ENCODE measurements at places on chromosomes 6 and 20.

DNA sequence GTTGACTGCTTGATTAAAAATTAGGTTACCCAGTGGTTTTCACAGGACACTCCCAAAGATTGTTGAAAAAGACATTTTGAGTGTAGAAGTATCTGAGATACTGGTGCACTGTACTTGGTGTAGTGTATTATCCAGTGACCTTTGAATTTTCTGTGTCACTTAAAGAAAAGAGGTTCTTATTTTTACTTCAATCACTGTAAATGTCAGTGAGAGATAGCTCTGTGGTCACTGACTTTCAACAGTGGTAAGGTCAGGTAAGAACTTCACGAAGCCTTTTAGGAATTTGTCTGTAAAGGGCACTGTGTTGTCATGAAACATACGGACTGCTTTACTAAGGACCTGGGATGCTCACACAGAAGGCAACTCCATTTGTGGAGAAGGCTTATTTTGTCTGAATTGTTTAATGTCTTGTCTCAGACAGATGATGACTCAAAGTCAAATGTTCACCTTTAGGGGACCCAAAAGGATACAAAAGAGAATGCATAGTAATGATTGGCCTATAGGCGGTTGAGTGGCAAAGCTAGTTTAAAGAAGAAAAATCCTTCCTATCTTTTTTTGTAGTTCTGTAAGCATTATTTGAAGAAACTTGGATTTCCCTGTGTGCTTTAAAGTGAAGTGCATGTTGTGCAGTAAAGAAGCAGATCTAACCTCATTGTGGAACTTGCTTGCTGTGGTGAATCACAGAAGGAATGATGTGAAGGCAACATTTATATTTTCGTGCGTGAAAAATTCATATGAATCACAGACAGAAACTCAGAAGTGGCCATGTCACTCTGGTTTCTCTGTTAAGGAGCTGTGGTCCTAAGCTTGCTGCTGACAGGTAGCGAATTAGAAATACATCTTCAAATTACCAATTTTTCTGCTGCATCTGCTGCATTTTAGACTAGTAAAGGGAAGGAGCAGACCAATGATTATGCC is 47.3 kb downstream of the ZFAND3 start:
- no peak for DNase-seq

DNA sequence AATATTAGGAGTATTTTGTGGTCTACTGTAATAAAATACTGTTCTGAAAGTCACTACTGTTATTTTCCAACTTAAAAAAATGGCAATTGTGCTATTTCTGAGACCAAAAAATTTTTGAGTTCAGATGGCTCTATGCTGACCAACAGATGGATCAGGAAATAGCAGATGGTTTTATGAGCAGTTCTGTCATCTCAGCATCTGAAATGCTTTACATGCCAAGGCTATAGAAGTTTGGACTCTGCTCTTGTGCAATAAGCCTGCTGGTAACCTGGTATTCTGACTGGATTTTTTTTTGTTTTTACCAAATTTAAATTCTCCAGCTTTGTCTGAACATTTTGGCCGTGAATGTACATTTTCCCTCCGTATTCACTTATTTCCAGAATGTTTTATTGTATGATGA is 1127.5 kb downstream of the GRIK2 start:
- DNase-seq, result no peak

- DNase-seq, result no peak
Observed at GRCh38 chr20:63232235-63233060, 3.3 kb upstream of the BIRC7 start.

GRCh38 chr6:92274588-92274987 is 1144.8 kb downstream of the EPHA7 start:
- DNase-seq, result no peak

GRCh38 chr6:69232008-69232407 is 564.8 kb downstream of the LMBRD1 start:
- DNase-seq, result no peak

DNA sequence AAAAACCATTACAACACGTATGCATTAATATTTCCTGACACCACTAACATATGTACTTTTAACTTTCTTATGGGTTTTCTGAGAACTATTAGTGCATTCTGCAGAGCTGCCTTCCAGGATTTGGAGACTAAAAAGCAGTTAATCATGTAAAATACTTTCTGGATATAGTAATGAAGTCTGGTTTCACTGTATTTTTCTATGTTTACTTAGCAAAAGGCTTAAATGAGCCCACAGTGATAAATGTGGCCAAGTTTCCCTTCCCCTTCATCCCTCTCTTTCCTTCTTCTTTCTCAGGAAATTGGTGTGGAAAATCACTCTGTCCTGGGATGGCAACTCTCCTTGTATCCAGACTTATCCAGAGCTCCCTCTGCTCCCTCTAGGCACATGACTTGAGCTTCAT is 29.7 kb upstream of the ENPP1 start:
- no peak for DNase-seq

DNA sequence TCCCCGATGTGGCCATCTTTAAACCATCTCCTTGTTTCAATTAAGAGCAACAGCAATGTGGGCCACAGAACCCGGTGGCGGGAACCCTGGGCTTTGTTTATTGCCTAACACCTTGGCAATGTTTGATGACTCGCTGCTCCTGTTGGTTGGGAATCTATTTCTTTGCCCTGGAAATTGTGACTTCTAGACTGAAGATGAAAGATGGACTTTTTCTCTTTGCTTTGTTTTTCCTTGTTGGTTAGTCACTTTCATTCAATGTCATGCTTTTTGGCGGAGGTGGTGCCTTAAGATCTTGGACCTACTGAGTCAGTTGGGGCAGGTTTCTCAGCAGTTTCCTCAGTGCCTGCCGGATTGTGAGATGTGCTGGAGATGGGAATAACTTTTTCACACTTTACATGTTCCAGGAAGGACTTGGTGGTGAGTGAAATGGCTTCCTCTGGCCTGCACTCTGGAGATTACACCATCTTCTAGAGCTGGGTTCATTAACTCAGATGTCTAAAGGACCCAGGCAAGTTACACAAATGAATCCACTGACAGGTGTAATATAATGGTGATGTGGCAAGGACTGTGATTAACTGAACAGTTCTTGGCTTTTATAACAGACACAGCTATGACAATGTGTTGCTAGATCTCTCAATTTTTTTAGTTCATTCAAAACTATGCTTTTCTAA is 56.3 kb downstream of the TSHZ2 start:
- DNase-seq, result no peak

- no peak for DNase-seq
Observed at GRCh38 chr20:53804920-53805894, 211.6 kb upstream of the ZNF217 start.

DNA sequence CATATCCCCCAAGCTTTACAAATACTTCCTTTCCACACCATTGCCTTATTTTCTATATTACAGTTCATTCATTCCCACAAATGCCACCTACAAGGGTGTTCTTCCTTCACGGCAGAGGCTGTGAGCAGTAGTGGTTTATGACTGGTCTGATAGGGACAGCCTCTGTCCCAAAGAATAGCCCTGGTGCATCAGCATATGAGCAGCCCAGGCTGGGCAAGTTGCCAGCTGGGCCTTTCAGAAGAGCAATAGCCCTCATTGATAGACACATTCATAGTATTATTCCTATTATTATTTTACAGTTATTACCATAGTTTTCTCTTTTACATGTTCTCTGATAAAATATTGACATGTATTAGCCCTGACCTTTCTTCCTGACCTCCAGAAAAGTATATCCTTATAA is 149.9 kb downstream of the MMS22L start:
- DNase-seq, result no peak

DNA sequence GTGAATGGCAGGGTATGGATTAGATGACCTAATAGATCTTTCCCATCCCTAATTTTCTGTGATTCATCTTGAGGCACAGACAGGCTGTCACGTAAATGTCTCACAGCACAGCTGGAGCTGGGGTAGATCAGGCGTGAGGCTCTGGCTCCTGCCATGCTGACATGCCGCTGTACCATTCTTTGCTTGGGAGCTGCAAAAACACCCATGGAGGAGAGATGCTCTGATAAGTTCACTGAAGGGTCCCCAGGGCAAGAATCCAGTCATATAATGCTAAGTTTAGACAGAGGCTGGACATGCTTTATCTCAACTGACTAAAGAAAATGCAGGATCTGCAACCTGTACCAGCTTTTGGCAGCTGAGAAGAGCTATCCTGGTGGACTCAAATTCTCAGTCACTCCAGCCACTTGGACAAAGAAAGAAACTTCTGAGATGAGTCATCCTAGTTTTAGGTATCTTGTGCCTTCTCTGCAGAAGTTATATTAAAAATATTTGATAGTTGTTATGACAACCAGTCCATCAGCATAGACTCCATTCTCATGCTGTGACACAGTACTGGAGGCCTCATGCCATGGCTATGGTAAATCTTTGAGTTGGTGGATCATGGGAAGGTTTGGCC is 185.1 kb upstream of the RAB32 start:
- DNase-seq, result no peak

DNA sequence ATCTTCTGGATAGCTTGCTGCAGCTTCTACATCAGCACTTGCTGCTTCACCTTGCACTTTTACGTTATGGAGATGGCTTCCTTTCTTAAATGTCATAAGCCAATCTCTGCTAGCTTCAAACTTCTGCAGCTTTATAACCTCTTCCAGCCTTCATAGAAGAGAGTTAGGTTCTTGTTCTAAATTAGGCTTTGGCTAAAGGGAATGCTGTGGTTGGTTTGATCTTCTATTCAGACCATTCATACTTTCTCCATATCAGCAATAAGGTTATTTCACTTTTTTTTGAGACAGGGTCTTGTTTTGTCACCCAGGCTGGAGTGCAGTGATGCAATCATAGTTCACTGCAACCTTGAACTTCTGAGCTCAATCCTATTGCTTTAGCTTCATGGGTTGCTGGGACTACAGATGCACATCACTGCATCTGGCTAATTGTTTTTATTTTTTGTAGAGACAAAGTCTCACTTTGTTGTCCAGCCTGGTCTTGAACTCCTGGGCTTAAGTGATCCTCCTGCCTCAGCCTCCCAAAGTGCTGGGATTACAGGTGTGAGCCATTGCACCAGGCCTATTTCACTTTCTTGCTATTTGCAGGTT is 12.2 kb upstream of the CST3 start:
- no peak for DNase-seq

All from effector CD8-positive, alpha-beta T cell (primary cell).